ENCODE measurements at places on chromosomes 4 and X.

GRCh38 chr4:185713731-185714130 lies 98.3 kb downstream of the SORBS2 start:
- DNase-seq = no peak

DNA sequence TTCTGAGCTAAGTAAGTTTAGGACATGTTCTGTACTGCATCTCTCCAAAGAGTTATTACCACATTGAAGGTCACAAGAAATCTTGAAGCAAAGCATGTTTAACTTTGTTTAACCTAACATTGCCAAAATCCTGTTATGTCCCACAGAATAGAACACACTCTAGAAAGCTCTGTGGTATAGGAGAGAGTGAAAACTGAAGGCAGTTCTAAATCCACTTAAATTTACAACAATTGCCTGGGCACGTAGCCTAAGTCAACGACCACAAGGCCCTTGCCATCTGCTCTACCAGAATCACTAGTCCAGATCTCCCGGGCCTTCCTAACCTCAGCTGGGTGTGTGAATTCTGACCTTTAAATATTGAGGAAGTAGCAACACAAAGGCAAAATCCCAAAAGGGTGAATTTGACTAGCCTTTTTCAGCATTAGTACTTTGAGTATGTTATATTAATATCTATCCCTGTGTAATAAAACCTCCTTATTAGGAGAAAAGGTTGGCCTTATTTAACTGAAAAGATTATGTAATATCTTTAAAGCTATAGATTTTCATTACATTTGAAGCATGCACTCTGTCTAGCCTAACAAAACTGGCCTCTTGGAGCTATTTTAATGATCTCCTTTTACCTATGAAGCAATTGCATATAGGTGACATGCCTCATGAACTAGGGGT lies 4.5 kb upstream of the MAML3 start:
- DNase-seq = no peak

- DNase-seq = no peak
Observed at GRCh38 chrX:119635799-119636198, 29.6 kb upstream of the NKRF start.

GRCh38 chrX:129726307-129727111 lies 12.3 kb upstream of the XPNPEP2 start:
- DNase-seq = no peak

DNA sequence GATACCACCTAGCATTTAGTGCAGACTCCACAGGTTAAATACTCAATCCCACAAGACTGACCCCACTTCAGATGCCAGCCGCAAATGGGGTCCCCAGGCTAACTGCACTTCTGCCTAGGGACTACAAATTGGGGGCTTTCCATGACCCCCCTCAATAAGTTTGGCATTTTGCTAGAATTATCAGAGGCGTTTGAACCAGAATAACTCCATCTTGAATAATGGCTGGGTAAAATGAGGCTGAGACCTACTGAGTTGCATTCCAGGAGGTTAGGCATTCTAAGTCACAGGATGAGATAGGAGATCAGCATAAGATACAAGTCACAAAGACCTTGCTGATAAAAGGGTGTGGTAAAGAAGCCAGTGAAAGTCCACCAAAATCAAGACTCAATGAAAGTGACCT lies 15.1 kb downstream of the RELL1 start:
- no peak for DNase-seq

DNA sequence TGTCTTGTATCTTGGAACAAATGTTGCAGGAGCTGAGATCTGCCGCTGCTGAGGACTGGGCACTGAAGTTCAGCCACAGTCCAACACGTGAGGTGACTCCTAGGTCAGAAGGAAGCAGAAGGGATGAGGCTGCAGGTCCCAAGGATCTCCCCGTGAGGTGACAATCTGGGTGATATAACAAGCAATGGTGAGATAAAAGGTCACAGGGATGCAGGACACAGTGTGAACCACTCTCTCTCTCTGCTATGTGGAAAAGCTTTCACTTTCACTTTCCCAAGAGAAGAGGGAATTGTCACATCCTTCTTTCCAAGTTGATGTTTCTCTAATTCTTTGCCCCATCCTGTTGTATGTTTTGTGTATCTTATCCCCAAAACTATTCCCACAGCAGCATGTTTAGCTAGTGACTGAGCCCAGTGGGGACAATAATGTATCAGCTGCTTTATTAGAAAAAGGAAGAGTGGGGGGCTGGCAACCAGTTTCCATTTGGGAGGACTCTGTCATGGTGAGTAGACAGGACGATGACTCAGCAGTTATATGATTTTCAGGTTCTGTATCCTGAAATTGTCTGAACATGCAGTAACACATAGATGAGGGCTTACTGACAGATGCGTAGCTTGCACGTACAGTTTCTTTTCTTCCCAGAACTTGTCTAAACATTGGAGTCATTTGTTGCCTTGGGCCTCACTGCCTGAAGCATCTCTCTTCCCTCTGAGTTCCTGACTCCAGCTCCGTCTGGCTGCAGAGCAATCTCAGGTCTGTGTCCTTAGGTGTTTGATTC lies 1415.8 kb upstream of the TENM3 start:
- DNase-seq = no peak

GRCh38 chr4:24067367-24068193 lies 177.7 kb upstream of the PPARGC1A start:
- peak; percentile 44 for DNase-seq

DNA sequence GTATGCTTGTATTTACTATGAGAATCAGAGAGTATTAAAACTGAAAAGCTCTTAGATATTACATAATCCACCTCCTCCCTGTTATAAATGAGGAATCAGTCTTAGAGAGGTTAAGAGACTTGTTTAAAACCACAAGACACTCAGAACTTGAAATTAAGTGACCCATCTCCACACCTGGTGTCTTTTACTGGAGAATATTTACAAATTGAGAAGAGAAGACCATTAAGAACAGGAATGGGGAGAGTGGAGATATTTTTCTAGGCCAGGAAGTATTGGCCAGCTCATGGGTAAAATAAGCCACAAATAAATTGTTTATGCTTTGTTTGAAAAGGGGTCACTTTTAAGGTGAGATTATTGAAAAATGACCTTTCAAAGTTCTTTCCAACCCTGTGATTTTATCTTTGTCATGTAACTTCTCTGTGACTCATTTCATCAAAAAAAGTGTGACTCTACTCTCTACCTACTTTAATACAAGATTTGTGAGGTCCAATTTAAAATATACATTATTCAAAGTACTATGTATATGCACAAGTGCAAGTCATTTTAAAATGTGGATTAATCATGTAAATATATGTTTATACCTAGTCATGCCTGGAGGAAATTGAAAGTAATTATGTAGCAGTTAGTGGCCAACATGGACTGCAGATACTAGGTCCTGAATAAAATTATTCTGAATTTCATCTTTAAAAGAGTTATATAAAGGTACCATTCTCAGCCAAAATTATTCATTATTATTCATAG lies 15.9 kb upstream of the COX7B2 start:
- DNase-seq = no peak

DNA sequence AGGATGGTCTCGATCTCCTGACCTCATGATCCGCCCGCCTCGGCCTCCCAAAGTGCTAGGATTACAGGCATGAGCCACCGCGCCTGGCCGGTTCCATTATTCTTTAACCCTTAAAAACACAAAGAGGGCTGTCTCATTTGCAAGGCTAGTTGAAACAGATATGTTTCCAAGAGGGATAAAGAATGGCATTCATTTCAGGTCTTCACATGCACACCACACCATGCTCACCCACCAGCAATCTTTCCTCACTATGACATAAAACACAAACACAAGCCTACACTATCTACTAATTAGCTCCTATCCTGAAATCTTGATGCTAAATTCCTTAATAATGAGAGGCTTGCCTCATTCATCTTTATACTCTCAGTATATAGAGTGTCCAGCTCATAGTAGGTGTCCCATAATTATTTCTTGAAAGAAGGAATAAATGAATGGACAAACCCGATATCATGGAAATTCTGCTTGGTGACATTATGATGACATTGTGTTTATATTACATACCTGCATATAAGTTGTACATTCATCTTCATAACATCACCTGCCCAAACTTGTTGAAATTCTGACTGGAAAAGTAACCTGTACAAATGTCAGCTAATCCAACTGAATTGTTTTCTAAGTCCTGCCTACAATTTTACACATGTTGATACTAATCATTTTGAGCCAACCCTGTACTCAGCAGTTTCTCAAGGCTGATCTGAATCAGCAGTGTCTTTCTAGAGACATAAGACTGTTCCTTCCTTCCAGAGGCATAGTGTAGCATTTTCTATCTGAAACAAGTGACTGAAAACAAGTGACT lies 408.5 kb downstream of the KLHL13 start:
- no peak for DNase-seq

- DNase-seq = no peak
Observed at GRCh38 chr4:68995292-68995691, 43.7 kb upstream of the UGT2A3 start.

DNA sequence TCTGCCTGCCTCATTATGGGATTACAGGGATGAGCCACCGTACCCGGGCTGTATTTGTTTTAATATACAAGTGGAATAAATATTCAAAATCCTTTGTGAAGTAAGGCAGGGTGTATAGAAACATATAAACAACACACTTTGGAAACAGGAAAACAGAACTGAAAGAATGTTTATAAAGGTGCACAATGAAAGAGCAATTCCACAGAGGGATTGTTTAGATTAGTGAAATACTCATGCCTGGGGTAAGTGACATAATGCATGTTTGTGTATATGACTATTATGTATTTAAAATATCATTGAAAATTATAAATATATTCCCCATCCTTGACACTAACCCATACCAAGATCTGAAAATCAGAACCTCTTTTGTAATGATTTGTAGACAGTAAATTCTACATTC lies 45.0 kb upstream of the NR3C2 start:
- no peak for DNase-seq

GRCh38 chrX:74579597-74580198 lies 34.7 kb downstream of the RLIM start:
- no peak for DNase-seq

DNA sequence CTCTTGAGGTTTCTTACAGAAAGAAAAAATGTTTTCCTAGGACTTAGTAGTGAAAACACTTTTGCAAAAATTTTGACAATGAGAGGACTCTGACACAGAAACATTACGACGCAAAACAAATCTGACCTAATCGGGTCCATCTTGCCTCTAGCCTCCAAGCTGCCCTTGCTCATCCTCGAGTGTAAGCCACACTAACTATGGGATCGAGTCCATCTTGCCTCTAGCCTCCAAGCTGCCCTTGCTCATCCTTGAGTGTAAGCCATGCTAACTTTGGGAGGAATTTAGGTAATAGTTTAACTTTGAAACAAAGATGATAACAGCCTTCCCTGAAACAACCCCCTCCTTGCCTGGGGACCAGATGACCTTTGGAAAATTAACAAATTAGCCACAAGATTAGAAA lies 100.3 kb upstream of the FRG1 start:
- no peak for DNase-seq

- no peak for DNase-seq
Observed at GRCh38 chr4:176540814-176541213, 221.0 kb downstream of the SPCS3 start.

GRCh38 chrX:103584596-103584995 lies 719 bp upstream of the TCEAL4 start:
- DNase-seq = no peak

- DNase-seq = no peak
Observed at GRCh38 chrX:21745756-21746155, 12.2 kb downstream of the SMPX start.

- no peak for DNase-seq
Observed at GRCh38 chrX:42567268-42567667, 210.7 kb downstream of the PPP1R2C start.

GRCh38 chrX:111387470-111388070 lies 24.4 kb downstream of the DCX start:
- DNase-seq = no peak

GRCh38 chrX:130756233-130756632 lies 146.8 kb downstream of the ENOX2 start:
- no peak for DNase-seq

GRCh38 chr4:147599206-147599605 lies 18.0 kb upstream of the TMEM184C start:
- DNase-seq = no peak

DNA sequence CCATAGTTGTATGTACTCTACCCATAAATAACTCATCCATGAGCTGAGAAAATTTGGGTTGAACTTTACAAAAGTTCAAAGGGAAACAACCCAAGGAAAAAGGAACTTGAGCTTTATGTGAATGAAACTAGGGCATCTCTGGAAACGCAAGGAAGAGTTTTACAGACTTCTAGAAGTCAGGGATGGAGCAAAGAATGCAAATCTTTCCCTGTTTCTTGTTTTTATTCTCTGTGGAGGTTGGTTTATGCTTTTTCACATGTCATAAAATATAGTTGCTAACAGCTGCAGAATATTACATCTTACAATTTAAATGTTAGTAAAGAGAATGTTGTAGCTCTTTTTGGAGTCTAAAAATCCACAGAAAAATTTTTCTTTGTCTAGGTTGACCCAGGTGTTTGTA lies 754.1 kb downstream of the PCDH7 start:
- no peak for DNase-seq

GRCh38 chr4:17045866-17046265 lies 147.4 kb upstream of the LDB2 start:
- DNase-seq = no peak

DNA sequence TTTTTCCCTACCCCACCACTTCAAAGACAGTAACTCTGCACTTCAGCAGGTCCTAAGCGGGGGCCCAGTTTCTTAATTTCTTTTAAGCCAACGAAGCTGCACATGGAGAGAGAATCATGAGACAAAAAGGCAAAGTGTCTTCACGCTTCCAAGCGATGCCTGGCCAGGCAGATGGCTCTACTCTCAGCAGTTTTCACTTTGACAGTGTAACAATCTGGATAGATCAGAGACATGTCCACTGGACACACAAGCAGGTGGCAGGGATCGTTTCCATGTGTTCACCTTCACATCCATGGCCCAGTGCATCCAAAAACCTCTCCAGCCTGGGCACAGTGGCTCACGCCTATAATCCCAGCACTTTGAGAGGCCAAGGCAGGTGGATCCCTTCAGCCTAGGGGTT lies 27.8 kb downstream of the PPP2R2C start:
- no peak for DNase-seq

DNA sequence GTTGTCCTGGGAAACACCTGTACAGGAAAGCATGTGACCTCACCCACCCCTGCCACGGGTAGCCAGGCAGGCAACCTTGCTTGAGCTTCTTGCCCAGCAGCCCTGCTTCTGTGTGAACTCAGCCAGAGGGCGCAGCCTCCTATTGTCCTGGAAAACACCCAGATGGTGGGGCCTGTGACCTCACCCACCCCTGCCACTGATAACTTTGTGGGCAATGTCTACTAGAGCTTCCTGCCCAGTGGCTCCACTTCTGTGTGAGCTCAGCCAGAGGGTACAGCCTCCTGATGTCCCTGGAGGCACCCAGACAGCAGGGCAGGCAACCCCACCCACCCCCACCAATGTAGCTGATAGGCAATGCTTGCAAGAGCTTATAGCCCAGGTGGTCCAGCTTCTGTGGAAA lies 146.3 kb downstream of the DTHD1 start:
- no peak for DNase-seq

- no peak for DNase-seq
Observed at GRCh38 chrX:1224954-1225353, 12.5 kb upstream of the CRLF2 start.

Data from C1 segment of cervical spinal cord (tissue), 14 donors.